CD4-positive, alpha-beta T cell treated with Interleukin-15 for 1 hour (primary cell): ENCODE measurements at places on chromosomes 7 and 10.

DNA sequence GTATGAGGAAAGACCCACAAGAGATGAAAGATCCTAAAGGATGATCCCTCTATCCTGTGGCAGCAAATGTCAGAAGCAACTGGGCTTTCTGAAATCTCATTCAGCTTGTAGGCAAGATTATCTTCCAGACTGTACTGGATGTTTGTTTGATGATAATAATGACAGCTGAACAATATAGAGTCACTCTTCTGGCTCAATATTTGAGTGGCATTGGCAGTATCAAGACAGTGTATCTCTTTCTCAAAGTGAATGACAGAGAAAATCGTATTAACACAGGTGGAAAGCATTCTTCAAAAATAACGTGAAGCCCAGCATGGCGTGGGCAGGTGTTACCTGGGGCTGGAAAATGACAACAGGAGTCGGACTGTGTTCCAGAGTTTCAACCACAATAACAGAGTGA lies 114.5 kb downstream of the GPR37 start:
- no peak for DNase-seq

- no peak for DNase-seq
Measured at GRCh38 chr7:92095380-92095779, 38.9 kb downstream of the CYP51A1 start.

- DNase-seq: no peak
Measured at GRCh38 chr10:85600744-85601081, 765.9 kb downstream of the GRID1 start.

DNA sequence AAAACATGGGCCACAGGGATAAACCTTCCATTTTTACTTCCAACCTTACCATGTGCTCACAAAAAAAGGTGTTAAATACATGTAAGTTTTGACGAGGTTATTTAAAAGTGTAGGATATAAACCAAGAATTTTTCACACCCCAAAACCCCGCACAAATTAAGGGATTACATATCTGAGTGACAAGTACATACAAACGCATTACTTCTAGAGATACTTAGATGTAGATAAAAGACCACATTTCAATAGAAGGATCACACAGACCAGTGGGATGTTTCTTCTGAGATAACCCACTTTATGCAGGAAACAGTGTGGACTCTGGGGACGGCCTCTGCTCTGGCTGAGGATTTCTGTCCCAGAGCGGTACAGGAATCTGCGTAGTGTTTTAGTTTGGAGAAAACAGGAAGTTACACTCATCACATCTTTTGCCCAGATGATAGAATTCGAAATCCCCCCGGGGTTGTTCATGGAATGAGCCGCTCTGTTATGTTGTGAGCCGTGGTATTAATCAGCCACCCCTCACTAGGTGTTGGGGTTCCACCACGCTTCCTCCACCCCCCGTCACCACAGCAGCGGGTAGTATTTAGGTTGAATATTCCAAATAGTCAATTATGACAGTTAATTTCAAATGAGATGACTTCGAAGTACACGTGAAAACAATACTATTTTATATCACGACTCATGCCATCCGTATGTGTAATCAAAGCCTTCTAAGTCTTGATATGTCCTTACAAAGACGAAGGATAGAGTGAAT lies 1.3 kb upstream of the CUL1 start:
- DNase-seq: peak; percentile 38

GRCh38 chr10:22761569-22762220 lies 47.3 kb upstream of the PIP4K2A start:
- DNase-seq: no peak

DNA sequence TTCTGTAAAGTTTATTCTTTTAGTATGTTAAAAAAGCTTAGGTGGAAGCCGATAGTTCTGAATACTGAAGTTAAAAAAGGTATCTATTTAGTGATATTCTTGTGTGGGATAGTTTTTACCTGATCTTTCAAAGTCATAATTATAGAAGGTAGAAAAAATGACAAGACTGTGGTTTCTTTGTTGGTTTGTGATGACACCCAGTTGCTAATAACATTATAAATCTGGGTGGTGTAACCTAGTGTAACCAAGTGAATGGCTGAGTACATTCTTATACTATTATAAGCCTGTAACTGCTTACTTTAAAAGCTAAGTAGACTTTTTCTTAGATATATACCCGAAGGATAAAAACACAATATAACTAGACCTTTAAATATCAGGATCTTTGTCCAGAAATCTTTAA lies 2.3 kb downstream of the CDK13 start:
- DNase-seq: no peak

DNA sequence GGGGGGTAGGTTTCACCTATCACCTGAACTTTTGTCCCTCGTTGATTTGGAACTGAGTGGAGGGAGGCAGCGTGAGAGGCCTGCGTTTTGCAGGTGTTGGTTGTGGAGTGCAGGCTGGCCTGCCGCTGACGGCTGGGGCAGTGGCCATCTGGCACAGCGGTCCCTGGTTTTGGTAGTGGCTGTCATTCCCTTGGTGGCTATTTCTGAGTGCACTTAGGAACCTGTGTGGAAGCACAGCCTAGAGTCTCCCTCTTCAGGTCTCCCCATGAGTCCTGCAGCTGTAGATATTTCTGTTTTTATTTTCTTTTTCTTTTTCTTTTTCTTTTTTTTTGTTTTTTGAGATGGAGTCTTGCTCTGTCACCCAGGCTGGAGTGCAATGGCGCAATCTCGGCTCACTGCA lies 129.2 kb downstream of the CUL2 start:
- no peak for DNase-seq

- DNase-seq: no peak
Measured at GRCh38 chr7:112467867-112468266, 12.9 kb upstream of the LSMEM1 start.

- DNase-seq: no peak
Measured at GRCh38 chr7:37730501-37730900, 46.9 kb downstream of the GPR141 start.

- no peak for DNase-seq
Measured at GRCh38 chr10:112313911-112314310, 30.7 kb downstream of the TECTB start.

DNA sequence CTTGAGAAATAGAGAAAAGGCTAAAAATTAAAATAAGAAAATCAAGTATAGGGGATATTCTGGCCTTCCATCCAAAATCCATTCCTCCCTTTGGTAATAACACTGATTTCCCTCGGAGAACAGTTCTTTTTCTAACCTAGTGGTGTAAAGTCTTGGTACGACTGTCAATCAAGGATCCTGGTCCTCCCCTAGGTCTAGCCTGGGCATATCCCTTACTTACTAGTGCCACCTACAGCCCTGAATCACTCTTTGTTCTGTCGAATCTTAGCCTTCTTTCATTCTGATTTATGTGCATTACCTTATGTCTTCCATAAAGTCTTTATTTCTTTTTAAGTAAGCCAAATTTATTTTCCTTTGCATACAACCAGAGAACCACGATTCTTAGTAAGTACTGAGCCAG lies 298.7 kb upstream of the LRRTM3 start:
- DNase-seq: no peak

GRCh38 chr10:82397854-82398253 lies 522.9 kb downstream of the NRG3 start:
- DNase-seq: no peak

- DNase-seq: no peak
Measured at GRCh38 chr10:125149036-125149679, 11.2 kb downstream of the CTBP2 start.

DNA sequence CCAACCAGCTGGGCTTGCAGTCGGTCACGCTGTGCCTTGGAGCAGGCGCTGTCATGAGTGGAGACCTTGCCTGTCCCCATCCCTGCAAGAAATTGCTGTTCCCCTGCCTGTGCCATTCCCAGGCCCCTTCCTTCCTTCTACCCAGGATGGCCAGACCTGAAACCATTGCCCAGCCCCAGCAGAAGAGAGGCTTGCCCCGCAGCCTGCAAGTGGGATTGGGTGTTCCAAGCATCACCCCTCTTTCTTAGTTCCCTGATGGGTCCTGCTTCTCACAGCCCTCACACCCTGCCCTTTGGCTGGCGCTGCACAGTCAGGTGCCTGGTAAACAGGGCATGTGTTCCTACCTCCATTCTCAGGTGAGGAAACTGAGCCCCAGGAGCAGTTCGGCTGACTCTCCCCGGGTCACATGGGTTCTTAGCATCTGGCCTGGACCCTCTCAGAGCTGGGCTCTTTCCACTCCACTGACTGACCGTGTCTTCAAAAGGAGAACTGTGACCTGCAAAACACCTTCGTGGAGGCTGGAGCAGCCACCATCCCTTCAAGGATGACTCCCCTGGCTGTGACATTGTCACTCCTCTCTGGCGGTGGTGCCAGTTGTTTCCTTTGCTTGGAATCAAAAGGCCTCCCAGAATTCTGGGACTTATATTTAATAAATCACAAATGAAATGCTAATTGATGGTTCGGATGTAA lies 41.9 kb upstream of the PDCD4 start:
- no peak for DNase-seq

DNA sequence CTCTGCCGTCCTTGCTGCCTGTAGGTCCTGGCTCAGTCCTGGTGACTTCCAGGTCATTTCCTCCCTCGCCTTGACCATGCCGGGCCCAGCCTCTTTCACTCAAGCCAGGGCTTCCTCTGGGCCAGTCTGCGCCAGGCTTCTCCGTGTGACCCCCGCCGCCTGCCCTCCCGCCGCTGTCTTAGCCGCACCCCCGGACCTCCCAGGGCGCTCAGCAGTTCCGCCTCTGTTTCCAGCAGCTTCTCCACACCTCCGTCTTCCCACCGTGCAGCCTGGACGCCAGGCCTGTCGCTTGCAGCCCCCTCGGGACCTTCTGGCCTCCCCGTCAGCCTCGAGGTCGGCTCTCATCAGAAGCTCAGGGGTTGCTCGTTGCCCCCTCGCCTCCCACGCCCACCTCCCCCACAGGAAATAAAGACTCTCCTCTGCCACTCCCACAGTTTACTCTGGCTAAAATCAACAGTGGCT lies 123.0 kb upstream of the FZD8 start:
- DNase-seq: no peak

DNA sequence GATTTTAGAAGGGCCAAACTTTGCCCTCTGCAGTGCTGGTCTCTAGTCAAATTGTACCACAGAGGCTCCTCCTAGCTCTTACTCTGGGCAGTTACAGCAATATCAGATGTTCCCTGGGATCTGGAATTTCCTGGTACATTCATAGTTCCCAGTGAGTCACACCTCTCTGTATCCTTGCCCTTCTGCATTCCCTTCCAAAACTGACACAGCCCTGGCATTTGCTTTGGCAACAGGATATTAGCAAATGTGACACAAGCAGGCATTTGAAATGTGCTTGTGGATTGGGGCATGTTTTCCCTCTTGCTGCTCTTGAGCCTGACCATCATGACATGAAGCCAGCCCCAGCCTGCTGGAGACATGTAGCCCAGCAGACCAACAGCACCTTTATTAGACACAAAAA lies 284.7 kb upstream of the AKR1E2 start:
- no peak for DNase-seq

DNA sequence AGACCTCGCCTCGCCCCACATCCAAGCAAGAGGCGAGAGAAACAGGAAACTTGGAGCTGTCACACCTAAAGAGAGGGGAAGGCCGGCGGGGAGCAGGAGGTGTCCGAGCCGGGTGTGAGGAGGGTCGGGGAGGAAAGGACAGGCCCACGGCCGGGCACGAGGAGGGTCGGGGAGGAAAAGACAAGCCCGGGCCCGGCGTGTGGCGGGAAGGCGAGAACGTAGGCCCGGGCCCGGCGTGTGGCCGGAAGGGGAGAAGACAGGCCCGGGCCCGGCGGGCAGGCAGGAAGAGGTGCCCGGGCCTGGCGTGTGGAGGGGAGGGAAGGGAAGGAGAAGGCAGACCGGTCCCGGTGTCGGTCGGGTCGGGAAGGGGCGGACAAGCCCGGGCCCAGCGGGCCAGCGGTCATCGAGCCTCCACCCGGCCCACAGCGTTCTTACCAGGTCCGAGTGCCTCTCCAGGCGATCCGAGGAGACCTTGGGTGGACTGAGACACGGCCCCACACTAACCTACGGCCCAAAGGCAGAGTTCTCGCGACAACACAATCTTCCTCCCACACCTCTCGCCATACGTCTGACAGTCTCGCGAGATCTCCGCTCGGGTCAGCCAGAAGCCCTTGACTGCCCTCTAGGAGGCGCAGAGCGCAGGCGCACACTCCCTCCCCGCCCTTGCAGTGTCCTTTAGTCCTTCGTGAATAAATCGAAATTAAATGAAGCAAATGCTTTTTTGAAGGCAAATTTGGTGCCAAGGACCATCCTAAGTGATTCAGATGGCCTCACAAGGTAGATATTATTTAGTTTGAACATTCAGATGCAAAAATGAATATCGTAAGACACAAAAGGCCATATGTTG lies at the start of gene NCOA4:
Gene NCOA4 (minus strand): TSS at position 533 of the 847 bp plus-strand sequence. CDS start 13,943 bp downstream, outside the sequence.
- peak; percentile 97 for DNase-seq

DNA sequence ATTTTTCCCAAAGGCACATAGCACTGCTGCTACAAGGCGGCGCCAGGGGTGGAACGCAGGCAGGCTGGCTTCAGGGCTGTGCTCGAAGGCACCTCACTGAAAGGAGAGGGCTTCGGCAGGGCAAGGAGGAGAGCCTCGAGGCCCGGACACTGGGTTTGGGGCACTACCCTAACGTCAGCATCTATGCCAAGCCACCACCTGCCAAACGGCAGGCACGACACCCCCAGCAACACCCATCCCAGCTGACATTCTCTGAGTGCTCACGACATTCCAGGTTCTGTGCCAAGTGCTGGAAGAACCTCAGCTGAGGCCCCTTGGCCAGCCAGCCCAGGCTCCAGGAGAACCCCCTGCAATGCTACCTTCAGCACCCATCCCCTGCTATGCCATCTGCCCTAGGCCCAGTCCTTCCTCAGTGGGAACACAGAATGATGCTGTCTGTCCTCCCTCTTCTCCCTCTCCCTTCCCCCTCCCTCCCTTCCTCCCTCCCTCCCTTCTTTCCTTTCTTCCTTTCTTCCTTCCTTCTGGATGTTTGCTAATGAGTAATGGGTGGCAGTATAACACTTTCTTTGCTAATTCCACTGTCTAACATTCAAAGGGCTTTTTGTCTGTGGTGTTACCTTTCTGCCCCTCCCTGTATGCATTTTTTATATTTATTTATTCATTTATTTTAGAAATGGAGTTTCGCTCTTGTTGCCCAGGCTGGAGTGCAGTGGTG lies 24.3 kb downstream of the ZCCHC24 start:
- DNase-seq: no peak

GRCh38 chr10:80917636-80918035 lies 379.9 kb downstream of the SH2D4B start:
- DNase-seq: no peak

DNA sequence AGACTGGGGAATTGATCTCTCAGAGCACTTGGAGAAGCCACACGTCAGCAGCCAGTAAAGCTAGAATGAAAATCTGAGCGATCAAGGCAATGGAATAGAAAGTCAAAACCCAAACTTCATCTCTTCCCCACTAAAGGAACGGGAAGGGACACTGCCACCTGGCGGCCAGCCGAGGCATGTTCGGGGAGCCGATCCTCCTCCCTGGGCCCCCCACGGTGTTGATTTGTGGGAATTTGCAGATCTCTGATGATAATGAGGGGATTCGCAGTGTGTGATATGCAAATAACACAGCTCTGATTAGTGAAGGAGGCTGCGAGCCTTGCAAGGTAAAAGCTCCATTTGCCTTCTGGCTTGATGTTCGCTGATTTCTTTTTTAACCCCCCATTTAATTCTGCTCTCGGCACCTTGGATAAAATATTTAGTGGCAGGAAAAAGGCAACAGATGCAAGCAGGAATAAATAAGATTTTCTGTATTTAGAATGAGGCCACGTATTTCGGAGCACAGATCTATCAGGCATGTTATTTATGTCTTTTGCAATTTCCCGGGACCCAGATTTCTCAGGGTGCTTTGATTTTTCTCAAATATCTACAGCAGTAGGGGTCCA lies 258.6 kb downstream of the PAXIP1 start:
- DNase-seq: no peak
